ENCODE measurements at places on chromosomes 2 and 18.

- DNase-seq, result no peak
Measured at GRCh38 chr18:39053571-39053970, 1488.0 kb upstream of the CELF4 start.

- DNase-seq, result no peak
Measured at GRCh38 chr2:157899125-157899839, 23.2 kb upstream of the ACVR1 start.

- DNase-seq, result no peak
Measured at GRCh38 chr2:168156661-168157060, 90.7 kb downstream of the STK39 start.

GRCh38 chr2:241584436-241584835 lies 25.9 kb downstream of the BOK start:
- no peak for DNase-seq

DNA sequence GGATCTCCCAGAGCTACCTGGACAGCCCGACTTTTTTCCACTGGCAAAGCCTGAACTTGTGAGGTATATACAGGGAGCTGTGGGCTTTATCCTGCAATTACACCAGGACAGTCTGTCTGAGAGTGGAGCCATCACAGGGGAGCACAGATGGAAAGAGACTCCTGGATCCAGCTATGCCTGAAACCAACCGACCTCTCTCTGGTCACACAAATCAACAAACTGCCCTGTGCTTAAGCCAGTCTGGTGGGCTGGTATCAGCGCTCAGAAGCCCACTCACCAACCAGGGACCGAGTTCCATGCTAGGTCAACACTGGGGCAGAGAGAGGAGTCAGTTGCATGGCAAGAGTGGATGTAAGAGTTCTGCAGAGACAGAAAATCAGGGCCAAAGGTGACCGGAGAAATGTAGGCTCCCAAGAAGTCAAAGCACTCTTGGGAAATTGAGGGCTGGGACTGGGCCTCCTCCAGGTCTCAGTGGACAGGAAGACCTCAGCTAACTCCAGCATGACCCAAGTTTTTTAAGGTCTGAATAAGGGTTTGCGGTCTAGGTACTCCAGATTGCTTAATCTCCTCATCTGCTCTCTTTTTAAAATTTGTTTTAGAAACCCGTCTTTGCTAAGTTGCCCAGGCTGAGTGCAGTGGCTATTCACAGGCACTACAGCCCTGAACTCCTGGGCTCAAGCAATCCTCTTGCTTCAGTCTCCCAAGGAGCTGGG lies 3.8 kb upstream of the BOK start:
- no peak for DNase-seq
